RPMI8226 (cell line): ENCODE measurements at places on chromosomes 4 and X.

DNA sequence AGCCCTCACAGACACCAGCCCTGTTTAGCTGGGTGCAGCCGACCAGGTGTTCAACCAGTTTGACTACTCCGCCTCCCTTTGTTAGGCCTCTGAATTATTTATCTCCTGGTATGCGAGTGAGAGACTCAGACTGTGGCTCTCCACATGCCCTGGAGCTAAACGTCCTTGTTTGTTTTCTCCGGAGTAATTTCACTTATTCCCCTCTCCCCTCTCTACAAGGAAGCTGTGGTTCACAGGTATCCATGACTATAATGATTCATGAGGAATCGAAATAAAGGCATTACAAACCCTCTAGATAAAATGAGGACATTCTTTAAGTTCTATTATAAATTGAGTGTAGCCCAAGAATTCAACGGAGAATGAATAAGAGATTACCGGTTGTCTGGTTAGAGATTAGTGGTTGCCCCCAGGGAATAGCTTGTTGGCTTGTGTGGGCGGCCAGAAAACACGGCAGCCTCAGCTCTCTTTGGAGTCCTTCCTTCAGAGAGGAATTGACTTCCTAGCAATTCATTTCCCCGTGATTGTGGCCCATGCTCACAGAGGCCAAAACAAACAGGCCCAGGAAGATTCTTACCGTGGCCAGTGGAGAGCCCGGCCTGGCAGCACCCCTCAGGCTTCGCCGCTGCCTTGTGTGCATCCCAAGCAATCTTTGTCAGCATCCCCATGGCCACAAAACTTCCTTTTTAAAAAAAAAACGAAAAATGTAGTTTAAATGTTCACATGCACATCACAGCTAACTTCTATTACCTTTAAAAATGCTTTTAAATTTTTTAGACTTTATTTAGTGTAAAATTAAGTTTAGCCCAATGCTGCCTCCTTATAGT, 60.2 kb upstream of the CBR4 start:
- DNase-seq, result no peak

DNA sequence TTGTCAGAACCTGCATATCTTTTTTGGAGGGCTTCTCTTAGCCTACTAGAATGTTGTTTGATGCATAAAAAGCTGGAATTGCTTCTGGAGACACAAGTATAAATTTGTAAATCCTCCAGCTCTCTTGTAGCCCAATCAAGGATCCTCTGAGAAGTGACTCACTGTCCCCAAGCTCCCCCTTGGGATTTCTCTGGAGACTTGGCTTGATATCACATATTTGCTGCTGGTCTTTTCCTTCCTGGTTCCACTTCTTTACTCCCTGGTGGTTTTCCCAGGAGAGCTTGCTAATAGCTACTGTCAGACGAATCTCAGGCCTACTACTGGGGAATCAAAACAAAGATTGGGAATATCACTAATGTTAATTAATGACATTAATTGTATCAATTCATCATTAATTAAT, 173.1 kb downstream of the STK32B start:
- DNase-seq, result no peak

GRCh38 chrX:133402830-133403625, 12.3 kb downstream of the GPC4 start:
- DNase-seq, result no peak

GRCh38 chr4:38660838-38661237, 3.2 kb upstream of the KLF3 start:
- no peak for DNase-seq

GRCh38 chr4:7301126-7301785, 108.9 kb downstream of the SORCS2 start:
- no peak for DNase-seq

DNA sequence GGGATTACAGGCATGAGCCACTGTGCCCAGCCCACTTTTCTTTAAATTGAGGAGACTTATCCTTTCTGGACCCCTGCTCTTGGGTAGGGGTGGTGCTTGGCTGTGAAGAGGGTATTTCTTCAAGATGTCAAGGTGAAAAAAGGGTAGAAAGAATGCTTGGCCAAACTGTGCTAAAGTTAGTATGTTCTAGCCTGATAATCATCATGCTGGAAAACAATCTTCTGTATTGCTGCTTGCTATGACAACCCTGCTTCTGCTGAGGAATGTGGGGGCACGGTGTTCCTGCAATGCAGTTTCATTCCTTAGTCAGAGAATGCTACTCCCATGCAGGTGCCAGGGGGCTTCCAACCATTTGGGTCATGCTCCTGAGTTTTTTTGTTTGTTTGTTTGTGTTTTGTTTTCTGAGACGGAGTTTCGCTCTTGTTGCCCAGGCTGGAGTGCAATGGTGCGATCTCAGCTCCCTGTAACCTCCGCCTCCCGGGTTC, 4.0 kb upstream of the UBE2A start:
- DNase-seq, result no peak

GRCh38 chr4:23038626-23039491, 346.1 kb downstream of the GBA3 start:
- DNase-seq, result no peak

DNA sequence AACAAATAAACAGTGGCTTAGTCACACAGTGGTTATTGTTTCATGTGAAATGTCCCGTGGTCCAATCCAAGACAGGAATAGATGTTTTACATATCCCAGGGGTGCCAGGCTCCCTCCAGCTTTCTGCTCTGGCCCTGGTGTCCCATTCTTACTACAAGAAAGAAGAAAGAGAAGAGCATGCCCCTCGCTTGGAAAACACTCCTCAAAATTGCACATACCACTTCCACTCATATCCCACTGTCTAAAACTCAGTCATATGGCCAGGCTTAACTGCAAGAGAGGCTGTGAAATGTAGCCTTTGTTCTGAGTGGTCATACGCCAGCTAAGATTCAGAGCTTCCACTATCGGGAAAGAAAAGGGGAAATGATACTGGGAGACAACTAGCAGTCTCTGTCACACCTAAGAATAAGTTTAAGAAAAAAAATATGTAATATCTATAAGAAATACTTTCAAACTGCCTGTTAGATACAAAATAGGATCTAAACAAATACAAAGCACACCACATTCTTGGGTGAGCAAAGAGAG, 306.8 kb upstream of the FAM241A start:
- DNase-seq, result no peak

- no peak for DNase-seq
Observed at GRCh38 chrX:1946974-1947373, 332.1 kb downstream of the ASMT start.

DNA sequence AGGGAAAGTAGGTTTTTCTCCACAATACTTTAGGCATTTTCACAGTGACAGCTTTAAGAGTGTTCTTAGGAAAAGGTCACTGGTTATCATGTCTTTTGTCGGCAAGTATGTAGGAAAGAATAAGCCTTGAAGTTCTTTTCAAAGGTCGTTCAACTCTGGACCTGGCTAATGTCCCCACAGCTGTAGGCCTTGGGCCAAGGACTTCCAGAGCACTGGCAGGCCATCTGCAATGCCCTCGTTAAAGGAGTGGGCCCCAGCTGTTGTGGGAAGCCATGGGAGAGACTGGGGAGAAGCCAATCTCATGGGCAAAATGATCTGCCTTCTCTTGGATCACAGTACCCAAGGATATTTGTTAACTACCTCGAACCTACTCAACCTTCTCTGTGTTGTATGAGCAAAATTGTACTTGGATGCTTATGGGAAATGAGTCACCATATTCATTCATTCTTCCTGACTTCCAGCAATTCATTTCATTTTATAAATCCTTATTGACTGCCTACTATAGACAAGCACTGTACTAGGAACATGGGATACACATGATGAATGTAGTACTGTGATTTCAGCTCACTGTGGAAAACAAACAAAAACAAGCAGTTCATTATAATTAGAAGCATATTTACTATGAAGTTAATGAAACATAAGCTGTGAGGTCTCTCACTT, 141.1 kb upstream of the KIT start:
- no peak for DNase-seq

GRCh38 chr4:156977435-156978160, 6.0 kb upstream of the PDGFC start:
- no peak for DNase-seq

GRCh38 chr4:86878640-86879039, 13.6 kb downstream of the C4orf36 start:
- no peak for DNase-seq

DNA sequence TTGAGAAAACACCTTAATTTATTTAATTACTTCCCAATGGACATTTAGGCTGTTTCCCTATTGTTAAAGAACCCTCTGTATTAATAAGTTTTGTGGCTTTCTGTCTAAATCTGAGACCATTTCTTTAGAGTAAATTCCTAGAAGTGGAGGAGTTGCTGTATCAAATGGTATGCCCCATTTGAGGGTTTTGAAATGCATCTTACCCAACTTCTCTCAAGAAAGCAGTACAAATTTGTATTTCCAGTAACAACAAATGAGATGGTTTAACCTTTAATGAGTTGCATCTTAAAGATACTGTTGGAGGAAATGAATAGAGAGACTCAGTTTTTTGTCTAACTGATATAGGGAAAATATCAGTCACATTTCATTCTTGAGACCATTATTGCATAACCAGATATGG, 70.5 kb upstream of the CBLL2 start:
- DNase-seq, result no peak

DNA sequence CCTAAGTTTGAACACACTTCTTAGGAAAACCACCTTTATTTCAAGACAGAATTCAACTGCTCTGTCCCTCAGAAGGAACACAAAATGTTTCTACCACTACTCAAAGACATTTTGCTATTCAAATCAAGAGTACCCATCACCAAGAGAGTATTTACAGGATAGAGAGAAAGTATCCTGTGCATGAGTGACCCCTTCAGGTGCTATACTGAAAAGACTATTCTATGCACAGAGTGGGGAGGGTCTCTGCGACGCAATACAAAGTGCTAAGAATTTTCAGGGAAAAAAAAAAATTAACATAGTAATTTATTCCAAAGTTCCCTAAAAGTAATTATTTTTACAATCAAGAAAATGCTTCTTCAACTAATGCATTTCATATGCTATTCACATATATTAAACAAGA, 346.4 kb upstream of the FAM241A start:
- DNase-seq, result no peak

- DNase-seq, result no peak
Observed at GRCh38 chr4:160318567-160319220, 1215.8 kb downstream of the RAPGEF2 start.

DNA sequence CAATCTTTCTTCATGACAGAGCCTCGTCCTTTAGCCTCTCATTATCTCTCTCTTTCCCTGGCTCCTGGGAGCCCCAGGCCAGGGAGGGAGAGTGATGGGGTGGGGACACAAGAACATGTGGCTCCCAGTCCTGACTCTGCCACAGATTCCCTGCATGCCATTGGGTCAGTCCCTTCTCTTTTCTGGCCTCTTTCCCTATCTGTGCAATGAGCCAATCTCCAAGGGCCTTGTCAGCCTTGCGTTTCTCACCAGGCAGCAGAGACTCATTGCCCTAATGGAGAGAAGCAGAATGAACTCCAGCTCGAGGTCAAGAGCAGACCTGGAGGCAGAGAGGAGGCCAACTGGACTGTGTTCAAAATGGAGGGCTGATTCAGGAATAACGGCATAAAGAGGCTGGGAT, 38.4 kb upstream of the PJA1 start:
- DNase-seq, result no peak

- DNase-seq, result no peak
Observed at GRCh38 chr4:181181331-181181730, 1061.9 kb upstream of the TENM3 start.

- no peak for DNase-seq
Observed at GRCh38 chr4:41476310-41476885, 61.6 kb upstream of the LIMCH1 start.

DNA sequence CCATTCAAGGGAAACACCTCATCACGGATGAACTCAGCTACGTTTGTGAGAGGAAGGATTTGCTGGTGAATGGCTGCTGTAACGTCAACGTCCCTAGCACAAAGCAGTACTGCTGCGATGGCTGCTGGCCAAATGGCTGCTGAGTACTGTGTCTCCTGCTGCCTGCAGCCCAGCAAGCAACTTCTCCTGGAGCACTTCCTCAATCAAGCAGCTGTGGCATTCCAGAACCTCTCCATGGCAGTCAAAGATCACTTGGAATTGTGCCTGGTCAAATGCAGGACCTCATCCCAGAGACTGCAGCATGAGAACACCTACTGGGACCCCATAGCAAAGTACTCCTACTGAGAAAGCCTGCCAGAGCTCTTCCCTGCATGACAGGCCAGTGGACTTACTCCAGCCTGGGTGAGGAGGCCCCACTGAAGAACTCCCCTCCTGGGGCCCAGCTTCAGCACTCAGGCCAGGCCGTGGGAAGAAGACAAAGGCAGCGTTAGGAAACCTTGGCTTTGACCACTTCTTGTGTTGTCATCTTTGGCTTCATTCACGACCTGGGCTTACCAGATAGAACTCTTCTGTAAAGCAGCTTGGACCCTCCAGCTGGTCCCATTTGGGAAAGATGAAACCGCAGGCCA, 244.3 kb downstream of the RBMX2 start:
- no peak for DNase-seq

DNA sequence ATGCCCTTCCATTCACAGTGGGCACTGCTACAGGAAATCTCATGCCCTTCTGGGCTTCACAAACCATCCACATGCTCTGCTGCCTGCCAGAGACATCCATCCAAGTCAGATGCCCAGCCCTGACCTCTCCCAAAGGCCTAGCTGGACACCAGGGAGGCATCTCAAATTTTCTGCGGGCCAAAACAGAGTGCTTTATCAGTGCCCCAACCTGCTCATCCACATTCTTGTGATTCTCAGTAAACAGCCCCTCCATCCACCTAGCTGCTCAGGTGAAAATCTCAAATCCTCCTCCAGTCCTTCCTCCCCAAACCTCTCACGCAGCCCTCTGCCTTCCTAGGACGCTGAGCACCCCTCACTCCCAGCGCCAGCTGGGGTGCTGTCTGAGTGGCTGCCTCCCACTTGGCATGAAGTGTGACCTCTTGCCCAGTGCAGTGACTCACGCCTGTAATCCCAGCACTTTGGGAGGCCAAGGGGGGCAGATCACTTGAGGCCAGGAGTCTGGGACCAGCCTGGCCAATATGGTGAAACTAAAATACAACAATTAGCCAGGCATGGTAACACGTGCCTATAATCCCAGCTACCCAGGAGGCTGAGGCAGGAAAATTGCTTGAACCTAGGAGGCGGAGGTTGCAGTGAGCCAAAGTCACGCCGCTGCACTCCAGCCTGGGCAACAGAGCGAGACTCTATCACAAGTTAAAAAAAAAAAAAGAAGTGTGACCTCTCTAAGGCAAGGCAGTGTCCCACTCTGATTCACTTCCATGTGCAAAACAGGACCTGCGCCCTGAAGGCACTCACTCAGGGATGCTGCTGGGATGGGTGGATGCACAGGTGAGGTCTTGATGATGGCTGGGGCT, 1.7 kb upstream of the AFAP1 start:
- no peak for DNase-seq

GRCh38 chr4:24515698-24516097, 68.7 kb downstream of the DHX15 start:
- no peak for DNase-seq

DNA sequence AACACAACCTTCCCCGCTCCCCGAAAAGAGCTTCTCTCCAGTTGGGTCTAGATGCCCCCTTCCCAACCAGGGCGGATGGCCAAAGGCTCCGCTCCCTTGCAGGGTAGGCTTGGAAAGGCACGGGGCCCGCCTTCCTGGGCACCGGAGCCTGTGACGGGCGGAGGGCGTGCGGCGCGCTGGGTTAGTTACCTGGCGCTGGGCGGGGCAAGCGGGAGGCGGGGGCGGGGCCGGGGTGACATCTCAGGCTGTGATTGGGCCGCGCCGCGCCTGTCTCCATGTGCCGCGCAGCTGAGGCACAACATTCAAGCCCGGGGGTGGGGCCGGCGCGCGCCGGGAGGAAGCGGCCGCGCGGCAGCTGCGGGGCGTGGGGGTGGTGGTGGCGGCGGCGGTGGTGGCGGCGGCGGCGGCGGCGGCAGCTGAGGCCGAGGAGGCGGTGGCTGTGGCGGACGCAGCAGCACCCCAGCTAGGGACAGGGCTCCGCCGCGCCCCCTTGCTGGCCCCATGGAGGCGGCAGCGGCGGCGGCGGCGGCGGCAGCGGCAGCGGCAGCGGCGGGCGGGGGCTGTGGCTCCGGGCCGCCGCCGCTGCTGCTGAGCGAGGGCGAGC, at the start of gene REPS2:
Gene REPS2 (plus strand): TSS at position 298 of the 604 bp plus-strand sequence. CDS start 204 bp downstream, at position 502.
- peak; percentile 95 for DNase-seq
